ENCODE measurements at places on chromosomes 5 and 9.

DNA sequence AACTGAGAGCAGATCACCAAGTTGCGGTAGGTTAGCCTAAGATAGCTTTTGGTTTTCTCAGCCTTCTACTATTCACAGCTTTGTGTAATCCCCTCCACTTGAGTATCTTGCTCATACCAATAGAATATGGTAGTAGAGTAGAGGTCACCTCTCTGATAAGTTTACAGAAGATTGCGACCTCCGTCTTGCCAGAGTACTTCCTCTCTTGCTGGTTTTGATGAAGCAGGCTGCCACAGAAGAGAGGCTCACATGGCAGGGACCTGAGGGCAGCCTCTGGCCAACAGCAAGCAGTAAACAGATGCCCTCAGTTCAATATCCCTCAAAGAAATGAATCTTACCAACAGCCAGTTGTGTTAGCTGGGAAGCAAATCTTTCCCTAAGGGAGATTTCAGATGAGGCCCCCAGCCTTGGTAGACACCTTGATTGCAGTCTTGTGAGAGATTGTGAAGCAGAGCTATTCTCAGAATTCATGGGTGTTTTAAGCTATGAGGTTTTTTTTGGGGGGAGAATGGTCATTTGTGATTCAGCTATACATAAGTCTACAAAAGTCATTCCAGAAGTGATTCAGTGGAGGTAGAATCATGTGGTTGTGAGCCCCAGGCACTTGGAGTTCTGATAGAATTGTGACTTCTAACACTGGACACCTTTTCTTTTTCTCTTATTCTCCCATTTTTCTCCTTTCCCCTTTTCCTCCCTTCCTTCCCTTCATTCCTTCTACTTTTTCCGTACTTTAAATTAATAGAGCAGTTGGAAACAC, 22.7 kb upstream of the CDKN2B start:
- DNase-seq = no peak

- DNase-seq = no peak
Measured at GRCh38 chr9:35385042-35385441, 104.9 kb upstream of the RUSC2 start.

GRCh38 chr5:87246061-87246460, 21.6 kb upstream of the RASA1 start:
- DNase-seq = no peak

DNA sequence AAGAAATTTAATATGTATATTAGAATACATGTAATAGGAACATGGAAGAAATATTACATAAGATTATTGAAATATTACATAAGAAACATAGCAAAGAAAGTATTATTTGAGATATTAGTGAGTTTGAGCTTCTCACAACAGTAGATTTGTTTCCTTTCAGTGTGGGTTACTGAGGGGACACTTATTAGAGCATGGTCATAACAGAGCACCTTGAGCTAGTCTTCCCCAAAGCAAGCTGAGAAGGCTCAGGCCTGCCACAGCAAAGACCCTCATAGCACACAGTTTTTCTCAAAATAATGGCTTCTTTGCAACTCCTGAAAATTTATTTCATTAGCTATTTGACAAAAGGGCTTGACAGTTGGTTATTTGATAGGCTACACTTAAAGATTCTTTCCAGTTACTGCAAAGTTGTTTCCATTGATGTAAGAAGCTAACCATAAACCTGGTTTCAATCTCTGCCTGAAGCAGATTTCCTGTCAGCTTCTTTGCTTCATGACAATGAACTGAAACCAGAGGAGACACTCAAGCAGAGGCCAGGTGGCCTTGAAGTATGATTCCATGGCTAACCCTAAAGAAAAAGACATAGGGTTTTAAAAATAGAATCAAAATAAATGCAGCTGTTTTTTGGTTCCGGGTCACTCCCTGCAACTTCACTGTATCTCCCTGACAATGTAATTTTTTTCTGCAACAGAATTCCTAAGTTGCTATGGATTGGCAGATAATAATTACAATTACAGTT, 68.6 kb downstream of the ERMP1 start:
- no peak for DNase-seq

DNA sequence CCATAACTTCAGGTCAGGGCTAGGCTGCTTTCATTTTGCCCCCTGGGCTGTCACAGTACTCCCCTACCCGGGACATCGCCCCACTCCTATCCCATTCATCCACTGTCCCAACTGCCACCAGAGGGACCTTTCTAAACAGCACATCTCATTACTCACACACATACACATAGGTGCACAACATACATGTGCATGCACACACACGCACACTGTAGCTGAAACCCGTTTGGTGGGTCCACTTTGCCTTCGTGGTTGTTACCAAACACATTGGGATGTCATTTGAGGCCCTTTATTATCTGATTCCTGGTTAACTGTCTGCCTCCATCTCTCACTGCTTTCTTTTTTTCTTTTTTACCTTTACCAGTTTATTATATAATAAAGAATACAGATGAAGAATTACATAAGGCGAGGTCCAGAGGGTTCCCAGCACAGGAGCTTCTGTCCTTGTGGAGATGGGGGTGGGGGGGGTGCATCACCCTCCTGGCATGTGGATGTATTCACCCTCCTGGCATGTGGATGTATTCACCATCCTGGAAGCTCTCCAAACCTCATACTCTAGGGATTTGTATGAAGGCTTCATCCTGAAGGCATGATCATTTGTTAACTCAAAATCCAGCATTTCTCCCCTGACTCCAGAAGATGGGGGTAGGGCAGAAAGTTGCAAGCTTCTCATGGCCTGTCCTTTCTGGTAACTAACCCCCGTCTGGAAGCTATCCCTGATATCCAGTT, 186.0 kb downstream of the GOLPH3 start:
- DNase-seq = no peak

- DNase-seq = peak; percentile 14
Measured at GRCh38 chr5:72556351-72557166, 49.3 kb upstream of the ZNF366 start.

DNA sequence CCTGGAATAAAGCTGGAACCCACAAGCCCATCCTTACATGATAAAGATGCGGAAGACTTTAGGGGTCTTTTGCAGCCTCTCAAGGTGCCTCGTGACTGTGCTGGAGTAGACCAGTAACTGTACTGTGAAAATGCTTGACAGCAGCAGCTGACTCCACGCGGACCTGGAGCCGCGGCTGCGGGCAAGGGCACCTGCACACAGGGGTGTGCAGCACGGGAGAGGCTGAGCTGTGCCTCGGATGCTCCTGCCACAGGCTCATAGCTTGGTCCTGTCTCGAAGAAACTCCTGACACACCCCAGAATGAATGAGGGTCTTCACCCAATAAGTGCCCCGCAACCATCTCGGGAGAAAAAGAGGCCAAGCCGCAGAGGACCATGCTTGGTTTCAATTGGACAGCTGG, 40.3 kb upstream of the CEP72 start:
- DNase-seq = no peak

DNA sequence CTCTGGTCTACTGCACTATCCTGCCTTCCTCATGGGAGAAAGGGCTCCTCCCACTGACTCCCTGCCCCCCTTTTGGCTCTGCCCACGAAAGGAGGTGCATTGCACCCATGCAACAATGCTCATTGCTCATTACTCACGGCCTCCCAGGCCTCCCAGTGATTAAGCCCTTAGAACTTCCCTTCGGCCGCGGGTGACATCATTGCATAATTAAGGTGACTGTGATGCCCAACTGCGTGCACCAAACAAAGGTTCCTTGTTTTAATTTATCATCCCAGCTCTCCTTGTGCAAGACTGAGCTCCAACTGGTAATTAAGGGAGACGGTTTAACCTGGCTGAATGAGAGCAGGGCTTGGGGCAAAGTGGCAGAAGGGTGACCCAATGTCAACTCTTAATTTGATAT, 180.4 kb downstream of the GAS1 start:
- DNase-seq = no peak

DNA sequence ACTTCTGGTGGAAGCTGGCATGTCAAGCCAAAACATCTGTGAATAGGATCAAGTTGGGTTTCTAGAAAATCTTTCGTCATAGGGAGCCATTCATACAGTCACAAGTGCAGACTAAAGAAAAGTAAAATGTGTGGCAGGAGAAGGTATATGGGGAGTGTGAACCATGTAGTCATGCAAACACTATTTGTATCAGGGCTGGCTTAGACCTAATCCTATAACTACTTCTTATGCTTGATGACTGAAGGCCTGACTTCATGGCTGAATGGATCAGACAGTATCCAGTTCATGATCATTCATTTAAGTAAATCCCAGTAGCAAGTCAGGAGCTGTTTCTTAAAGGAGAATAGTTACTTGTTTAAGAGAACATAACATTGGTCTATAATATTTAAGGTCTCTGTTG, 63.8 kb upstream of the DAPK1 start:
- DNase-seq = no peak

- DNase-seq = no peak
Measured at GRCh38 chr9:1977026-1977425, 38.1 kb upstream of the SMARCA2 start.

DNA sequence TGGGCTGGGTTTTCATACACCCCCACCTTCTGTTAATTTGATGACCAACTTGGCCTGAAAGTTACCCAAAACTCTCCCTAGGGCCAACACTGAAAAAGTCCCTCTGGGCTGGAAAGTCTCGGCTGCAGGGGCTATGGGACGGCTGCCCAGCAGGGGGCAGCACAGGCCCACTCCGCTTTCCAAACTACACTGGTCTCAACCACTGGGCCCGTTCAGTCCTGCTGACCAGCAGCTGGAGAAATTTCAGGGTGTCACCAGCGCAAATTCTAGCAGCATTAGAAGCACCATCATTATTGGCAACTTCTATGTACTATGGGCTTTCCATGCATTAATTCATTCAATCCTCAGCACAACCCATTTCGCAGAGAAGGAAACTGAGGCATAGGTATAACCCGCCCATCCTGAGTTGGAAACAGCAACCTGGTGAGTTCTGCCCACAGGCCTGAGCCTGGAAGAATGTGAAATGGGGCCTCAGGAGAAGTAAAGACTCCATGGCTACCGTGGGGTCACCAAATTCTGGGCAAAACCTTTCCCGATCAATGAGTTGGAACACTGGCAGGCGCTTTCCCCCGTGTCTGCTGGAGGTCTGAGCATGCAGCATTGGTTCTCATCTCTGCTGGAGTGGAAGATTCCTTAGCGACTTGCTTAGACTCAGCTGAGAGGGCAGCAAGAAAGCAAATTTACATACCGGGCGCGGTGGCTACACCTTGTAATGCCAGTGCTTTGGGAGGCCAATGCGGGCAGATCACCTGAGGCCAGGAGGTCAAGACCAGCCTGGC, 9.7 kb downstream of the ORM2 start:
- DNase-seq = peak; percentile 65

DNA sequence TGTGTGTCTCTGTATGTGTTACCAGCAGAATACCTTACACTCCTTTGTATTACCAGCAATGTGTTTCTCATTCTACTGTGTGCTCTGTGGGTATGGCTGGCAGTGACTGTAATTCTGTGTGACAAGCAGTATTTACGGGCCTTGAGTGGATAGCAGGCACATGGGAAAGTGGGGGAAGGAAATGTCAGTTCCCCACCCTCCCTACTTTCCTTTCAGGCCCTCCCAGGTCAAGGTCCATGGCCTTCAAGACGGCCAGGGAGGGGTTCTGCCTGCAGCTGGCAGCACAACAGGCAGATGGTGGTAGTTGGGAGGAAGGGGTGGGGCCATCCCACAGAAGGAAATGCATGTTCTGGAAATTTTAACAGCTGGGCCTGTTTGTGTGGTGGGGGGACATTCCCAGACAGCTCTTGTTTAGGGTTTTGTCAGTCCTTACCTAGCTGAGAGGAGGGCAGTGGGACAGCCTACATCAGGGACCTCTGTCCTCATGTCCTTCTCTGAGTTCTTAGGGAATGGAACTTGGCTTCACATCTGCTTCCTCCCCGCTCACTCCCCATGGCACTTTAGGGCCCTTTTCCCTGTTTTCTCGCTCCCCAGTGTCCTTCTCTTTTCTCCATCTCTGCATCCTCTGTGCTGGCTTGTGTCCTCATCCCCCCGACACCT, 14.6 kb upstream of the TNIP1 start:
- DNase-seq = no peak

GRCh38 chr5:121090822-121091221, 626.7 kb downstream of the PRR16 start:
- DNase-seq = no peak

DNA sequence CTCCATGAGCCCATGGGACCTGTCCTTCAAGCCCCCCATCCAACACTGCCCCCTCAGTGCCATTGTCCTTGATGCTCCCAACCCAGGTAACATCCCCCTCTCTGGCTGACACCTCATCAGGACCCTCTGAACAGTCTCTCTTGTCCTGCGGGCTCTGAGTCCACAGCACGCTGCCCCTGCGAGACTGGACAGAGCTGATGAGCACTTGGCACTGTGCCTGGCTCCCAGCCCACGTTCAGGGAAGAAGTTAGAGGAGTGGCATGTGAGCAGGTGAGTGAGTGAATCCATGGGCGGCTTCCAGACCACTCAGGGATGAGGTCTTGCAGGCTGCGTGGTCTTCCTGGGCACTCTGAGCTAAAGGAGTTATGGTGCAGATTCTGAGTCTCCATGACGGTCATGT, 70.7 kb downstream of the PAX5 start:
- no peak for DNase-seq

GRCh38 chr9:100086097-100086635, 12.6 kb downstream of the ERP44 start:
- no peak for DNase-seq

DNA sequence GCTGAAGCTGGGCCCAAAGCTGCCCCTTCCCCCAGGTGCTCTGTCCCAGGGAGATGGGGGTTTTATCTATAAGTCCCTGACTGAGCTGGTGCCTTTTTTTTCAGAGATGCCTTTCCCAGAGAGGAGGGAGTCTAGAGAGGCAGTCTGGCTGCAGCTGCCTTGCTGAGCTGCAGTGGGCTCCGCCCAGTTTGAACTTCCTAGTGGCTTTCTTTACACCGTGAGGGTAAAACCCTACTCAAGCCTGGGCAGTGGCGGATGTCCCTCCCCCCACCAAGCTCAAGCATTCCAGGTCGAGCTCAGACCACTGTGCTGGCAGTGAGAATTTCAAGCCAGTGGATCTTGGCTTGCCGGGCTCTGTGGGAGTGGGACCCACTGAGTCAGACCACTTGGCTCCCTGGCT, 41.3 kb downstream of the CAVIN4 start:
- DNase-seq = no peak

DNA sequence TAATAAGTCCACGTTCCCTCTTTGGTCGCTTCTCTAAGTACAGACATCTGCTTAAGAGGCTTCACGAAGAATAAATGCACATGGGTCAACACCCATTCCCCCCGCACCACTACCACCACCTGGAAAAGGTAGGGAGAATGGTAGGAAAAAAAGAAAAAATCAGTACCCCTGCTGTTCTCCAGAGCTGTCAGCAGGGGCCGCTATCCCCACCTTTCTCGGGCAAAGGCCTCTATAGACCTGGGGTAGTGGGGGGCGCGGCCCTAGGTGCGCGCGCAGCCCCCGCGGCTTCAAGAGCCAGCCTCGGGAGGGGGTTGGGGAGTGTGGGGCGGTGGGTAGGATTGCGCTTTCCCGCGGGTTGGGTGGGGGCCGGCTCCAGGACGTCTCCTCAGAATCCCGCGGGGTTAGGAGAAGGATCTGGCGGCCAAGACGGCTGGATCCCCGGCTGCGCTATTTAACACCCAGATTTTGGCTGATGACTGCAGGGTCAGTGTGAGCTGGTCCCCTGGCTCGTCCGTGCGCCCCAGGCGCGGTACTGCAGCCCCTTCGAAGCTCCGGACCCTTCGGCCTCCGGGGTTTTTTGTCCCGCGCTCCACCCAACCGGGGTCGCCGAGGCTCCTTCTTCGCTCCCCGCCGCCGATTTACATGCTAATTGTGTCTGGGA, 1.6 kb upstream of the SEMA6A start:
- DNase-seq = peak; percentile 20

All from stimulated activated CD4-positive, alpha-beta T cell treated with anti-CD3 and anti-CD28 coated beads, Interleukin-12 subunit alpha, Interleukin-12 subunit beta, amount 100 ng/mL, for 4 hours (primary cell).